ENCODE measurements at places on chromosomes 4 and X.

- no peak for DNase-seq
Observed at GRCh38 chr4:147780137-147780777, 48.4 kb downstream of the ARHGAP10 start.

DNA sequence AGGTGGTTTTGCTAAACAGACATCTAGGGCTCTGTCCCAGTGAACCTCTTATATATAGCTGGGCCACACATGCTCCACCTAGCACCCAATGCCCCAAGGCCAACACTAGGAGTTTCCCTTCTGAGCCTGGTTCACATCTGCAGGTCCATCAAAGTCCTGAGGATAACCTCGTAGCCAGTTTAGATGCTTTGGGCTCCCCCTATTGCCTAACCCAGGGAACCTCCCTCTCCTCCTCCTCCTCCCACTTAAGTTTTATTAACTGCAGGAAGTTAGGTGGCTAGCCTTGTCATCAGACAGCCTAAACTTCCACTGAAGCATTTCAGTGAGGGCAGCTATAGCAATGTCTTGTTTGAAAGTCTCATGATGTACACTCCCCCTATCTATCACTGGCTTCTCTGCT lies 88.0 kb downstream of the GUCY2F start:
- no peak for DNase-seq

DNA sequence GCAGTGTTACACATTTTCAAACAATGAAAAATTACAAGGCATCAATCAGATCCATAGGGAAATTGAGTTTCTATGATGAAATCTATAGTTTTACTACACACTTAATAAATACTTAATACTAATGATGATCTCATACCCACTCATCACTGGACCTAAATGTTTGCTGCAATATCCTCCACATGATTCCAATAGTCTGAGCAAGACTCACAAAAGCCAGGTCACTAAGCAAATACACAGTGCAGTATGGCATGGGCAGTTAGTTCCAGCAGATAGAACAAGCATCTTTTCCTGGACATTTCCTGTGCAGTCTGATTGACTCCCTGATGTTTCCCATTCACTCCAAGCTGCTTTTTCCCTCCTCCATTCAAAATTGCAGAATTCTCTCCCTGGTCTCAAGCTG lies 109.0 kb upstream of the ATOH1 start:
- no peak for DNase-seq

GRCh38 chrX:129361576-129361975 lies 161.7 kb downstream of the SMARCA1 start:
- no peak for DNase-seq

DNA sequence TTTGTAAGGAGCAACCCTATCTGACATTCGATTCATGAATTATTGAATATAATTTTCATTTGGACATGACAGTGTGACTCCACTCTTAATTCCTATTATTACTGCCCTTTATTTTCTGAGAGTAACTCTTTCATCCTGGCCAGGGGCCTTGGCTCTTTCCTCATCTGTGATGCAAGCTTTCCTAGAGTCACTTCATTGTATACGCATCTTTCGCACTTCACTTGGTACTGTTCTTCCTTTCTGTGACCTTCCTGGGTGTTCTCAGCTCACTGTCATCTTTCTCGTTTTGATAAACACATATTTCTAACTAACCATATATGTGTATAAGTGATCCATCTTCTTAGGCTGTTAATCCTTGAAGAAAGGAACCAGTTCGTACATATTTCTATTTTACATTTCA lies 160.3 kb downstream of the PDGFC start:
- DNase-seq = no peak

- DNase-seq = no peak
Observed at GRCh38 chr4:175407926-175408325, 404.1 kb downstream of the GPM6A start.

- peak; percentile 71 for DNase-seq
Observed at GRCh38 chrX:2401590-2402360, 99.0 kb downstream of the DHRSX start.

DNA sequence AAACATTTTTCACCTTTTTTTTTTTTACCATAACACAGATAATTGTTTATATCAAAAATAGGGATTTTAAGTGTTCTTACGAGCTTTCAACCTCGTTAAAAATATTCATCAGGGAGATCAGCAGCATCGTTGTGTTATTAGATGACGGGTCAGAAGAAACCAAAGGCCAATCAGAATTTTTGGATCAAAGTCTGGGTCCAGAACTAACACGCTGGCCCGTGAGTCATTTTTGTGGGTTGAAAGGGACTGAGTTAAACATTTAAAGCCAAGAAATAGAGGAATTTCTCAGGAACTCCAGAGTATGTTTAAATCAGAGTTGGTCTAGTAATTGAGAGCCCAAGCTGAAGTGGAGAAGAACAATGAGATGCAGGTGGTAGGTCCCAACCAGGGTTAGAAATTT lies 170.8 kb downstream of the TLL1 start:
- no peak for DNase-seq

DNA sequence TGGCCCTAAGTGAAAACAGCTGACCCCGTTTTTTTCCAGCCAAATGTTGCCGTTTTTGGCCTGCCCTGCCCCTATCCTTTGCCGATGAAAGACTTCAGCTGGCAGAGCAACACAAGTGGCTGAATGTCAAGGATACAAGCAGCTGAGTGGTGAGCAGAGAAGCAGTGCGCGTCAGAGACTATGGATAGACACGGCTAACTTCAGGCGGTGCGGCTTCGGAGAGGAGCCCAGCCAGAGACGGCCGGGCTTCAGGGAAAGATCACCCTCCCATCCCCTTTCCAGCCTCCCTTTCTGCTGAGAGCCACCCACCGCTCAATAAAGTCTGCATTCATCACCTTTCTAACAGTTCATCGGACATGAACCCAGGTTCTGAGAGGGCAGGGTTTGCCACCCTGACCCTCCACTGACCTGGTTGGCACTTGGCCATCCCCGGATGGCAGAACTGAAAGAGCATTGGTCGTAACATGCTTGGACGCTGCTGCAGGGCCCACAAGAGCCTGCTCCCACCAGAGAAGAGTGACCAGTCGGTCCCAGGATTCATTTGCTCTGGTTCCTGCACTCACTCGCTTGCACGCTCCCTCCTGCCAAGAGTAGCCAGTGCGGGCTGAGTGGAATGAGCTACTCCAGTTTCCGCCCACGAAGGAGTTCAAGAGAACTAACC lies 125.8 kb downstream of the PPEF1 start:
- DNase-seq = peak; percentile 12

- no peak for DNase-seq
Observed at GRCh38 chr4:173524218-173525117, 5.6 kb downstream of the HAND2 start.

DNA sequence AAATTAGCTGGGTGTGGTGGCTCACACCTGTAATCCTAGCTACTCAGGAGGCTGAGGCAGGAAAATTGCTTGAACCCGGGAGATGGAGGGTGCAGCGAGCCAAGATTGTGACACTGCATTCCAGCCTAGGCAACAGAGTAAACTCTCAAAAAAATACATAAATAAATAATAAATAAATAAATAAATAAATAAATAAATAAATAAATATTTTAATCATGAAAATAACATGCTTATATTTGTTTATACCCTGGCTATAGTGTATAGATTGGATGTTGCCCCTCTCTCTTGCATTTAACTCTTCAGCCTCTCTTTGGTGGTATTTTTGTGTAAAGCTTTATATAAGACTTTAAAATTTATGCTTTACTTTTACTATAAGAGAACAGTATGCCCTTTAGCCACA lies 51.8 kb downstream of the KCNIP4 start:
- no peak for DNase-seq

DNA sequence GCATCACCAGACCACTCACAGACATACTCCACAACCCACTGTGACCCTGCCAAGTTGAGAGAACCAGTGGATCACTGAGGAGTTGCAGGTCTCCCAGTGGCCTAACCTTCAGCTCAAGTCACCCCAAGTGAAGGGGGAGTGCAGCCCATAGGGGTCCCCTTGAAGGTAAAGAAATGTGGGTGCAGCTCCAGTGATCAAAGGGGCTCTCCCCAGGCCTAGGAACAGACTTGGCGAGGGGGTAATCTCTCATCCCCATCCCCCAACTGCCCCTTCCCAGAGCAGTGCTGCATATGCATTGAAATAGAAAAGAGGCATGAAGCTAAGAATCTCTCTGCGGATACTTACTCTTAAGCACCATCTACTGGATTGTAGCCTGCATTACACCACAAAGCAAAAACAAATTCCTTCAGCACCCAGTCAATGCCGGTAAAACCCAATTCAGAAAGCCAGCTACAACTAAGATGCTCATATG lies 27.0 kb downstream of the MAGEE1 start:
- DNase-seq = peak; percentile 17

GRCh38 chrX:88170553-88170952 lies 576.5 kb upstream of the CPXCR1 start:
- no peak for DNase-seq

DNA sequence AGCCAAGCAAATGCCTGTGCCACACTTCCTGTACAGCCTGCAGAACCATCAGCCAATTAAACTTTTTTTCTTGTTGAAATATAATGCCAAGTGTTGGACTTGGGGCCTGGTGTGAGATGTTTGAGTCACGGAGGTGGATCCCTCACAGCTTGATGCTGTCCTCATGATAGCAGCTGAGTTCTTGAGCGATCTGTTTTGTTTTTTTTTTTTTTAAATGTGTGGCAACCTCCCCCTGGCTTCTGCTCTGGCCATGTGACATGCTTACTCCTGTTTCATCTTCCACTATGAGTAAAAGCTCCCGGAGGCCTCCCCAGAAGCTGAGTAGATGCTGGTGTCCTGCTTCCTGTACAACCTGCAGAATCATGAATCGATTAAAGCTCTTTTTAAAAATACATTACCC lies 973.3 kb upstream of the FTHL17 start:
- DNase-seq = no peak

DNA sequence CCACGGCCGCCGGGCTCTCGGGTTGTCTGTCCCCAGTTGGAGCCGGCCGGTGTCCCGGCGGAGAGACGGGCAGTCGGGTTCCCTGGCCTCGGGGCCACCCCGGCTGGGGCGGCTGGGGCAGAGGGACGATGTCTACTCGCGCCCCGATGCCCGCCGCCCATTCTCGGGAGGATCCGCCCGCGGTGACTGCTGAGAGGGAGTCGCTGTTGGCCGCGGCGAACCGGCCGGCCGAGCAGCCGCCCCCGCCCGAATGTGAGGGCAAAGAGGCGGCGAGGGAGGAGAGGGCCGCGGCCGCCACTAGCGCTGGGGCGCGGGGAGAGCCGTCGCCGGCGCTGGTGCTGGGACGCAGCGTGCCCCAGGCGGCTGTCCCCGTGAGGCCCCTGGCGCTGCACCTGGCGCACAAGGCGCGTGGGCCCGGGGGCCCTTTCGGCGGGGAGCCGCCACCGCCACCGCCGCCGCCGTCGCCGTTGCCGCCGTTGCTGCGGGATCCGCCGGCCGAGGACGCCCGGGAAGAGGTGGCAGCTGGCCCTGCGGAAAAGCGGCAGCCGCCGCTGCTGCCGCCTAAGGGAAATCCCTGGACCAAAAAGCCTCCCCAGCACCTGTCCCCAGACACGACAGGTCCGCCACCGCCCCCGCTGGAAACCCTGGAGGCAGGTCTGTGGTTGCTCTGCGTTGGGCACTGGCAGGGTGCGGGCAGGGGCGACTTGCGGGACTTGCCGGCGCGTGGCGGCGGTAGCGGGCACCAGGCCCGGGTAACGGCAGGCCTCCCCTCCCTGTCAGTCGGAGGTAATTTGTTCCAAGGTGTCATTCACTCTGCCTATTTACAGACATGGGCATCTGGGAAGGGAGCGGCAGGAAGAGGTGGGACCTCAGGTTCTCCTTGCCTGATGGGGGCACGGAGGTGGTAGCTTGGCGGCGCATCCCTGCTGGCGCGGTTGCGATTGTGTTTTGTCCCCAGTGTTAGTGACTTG lies 739 bp downstream of the LARP1B start:
- DNase-seq = peak; percentile 36

- no peak for DNase-seq
Observed at GRCh38 chr4:16636912-16637630, 261.4 kb downstream of the LDB2 start.

DNA sequence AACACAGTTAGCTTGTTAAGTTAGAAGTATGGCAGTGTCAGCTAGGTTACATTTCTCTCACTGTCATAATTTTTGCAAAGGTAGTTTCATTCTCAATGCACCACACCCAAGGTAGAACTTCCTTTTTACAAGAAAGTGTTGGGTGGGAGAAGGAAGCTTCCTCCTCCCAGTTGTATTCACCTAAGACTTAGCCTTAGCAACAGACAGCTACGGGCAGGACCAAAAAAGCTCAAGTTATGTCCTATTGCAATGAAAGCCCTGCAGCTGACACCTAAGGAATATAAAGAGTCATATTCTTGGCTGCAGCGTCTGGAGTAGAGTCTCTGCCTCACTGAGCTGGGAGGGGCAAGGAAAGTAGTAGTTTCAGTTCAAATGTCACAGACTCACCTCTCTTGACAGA lies 25.1 kb upstream of the PRDM8 start:
- no peak for DNase-seq

DNA sequence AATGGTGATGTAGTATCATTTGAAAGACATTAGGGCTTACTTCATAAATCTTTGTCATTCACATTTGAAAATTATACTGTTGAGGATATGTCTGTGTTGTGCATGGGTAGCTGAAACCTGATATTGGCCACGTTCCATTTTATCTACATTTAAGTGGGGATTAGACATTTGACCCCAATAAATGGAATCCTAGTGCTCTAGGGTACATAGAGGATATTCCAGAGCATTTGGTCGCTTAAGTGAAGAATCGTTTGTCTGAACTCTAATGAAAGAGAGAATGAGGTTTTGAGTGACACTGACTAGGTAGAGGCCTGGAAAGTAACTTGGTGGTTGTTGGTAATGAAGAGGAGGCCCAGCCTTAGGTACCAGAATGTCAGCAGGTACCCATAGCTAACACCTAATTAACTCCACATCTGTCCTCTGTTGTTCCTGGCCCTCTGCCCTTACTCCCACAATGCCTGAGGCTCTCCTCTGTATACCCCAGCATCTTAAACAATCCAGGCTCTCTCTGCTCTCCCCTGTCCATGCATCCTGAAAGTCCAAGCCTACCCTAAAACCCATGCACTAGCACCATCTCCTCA lies 299.5 kb upstream of the KLF3 start:
- DNase-seq = no peak

GRCh38 chr4:86122404-86122803 lies 237.4 kb downstream of the MAPK10 start:
- no peak for DNase-seq

DNA sequence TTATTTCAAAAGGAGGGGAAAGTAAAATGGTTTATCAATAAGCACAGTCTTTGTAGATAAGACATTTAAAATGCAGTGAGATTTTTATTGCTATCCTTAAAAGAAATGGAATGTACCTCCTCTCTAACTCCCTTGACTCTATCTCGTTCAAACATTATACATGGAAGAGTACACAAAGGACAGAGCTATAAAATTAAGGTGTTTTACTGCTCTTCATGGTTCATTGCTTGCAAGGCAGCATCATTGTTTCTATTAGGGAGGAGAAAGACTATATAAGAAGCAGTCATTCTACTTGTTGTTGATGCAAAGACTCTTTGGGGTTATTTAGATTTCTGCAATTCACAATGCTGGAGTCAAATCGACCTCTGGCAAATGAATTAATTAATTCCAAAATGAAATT lies 380.2 kb upstream of the NDST3 start:
- DNase-seq = no peak
